Neural crest cell (in vitro differentiated cells): ENCODE measurements at places on chromosomes 2 and 18.

GRCh38 chr2:47277187-47277586, 122.1 kb upstream of the STPG4 start:
- DNase-seq = no peak

DNA sequence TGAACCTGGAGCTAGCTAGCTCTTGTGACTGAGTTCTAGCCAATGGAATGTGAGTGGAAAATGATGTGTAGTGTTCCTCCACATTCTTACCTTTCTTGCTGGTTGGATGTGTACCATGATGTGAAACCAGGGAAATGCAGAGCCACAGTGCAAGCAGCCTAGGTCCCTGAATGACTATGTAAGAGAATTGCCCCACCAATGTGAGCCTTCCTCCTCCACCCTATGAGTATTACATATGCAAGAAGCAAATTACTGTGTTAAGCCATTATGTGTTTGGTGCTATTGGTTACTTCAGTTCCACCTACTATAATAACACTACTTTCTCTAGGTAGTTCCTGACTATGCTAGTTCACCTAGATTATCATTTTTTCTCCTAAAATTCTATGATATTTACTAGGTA, 39.6 kb downstream of the LCLAT1 start:
- DNase-seq = no peak

- no peak for DNase-seq
Measured at GRCh38 chr2:130796290-130796689, 40.4 kb upstream of the ARHGEF4 start.

DNA sequence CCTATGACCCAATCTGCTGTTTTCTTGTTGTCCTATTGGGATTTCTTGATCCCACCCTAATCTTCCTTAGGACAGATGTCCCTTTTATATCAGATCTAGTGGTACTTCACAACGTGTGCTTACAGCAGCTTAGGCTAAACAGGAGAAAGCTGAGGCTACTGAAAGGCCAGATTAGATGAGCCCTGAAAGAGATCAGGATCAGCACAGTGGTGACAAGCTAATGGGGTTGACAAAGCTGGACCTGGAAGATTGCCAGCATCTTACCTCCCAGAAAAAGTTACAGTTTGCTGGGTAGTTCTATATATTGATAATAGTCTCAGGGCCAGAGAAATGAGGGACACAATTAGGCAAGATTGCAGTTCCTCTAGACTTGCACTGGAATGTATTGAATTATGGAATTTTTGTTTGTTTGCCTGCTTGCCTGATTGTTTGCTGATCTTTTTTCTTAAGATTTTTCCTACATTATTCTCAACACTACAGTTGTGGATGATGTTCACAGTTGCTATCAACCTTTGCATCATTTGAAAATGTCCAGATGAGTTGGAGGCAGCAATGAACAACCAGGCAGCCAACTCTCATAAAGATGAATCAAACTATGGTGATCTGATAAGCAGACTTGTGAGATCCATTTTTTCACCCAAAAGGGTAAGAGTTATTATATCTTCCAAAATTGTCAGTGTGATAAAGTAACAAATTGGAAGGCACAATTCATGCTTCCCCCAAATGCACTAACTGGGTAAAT, 49.1 kb upstream of the PIK3C3 start:
- no peak for DNase-seq

DNA sequence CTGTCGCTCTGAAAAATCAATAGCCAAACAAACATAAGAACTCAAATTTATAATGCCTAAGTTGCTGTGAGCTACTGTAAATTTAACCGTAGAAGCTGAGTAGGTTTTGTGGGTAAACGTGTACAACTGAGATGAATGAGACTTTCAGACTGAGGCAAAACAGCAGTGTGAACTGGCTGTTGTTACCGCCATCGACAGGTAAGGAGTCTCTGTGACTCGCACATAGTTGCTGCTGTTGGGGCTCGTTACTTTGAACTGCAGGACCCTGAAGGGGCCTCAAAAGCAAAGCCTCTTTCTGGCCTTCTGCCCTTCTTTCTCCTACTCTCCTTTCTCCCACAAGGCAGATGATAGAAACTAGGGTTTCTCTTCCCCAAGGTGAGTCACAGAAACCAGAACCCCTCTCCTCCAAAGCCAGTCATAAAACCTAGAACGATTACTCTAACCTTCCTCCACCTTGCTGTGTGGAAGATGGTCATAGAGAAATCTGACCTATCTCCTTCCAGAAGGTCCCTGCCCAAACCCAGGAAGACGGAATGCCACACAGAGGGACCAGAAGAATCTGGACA, 101.2 kb downstream of the DLGAP1 start:
- DNase-seq = no peak

DNA sequence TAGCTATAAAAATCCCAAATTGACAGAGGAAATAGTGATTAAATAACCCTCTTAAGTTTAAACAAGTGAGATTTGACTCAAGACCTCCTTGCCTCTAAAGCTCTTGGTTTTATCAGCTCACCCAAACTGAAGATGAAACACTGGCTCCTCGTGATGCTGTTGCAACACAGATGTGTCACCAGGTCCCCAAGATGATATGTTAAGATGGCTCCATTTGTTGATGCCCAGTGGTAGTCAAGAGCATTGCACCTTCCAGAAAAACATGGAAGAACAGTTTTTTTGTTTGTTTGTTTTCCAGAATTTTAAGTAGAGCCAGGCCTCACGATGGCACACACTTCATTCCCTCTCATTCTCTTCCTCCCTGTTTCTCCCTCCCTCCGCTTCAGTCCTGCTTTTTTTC, 399.8 kb downstream of the TXNL1 start:
- DNase-seq = no peak

DNA sequence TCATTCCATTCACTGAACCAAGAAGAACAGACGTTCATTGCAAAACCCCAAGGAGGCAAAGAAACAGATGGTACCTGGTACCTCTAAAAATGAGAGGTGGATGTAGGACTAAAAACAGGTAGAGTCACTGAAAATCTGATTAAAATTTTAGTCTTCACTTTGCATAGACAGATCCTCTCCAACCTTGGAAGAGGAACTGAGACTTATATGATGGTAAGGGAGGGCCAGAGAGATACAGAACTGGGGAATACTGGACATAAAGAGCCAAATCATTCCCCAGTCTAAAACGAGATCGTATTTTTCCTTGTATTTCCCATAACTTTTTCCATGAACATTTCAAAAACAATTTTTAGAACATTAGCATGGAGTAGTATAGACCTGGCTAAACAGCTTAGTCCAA, 59.7 kb upstream of the SPOPL start:
- DNase-seq = no peak

DNA sequence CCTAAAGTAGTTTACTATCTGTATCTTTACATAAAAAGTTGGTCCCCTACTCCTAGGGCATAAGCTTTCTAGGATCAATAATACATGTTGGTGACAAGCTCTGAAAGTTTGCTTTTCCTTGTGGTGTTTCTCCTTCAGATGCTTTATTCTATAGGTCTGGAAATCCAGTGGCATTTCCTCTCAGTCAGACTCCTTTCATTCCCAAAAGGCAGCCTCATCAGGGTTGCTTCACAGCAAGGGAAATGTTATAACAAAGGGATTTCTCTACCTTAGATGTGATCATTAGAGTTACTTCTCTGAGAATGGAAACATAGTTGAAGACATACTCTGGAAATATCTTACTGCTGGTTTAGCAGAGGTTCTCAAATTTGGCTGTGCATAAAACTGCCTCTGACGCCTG, 1072.4 kb upstream of the ZEB2 start:
- DNase-seq = no peak

DNA sequence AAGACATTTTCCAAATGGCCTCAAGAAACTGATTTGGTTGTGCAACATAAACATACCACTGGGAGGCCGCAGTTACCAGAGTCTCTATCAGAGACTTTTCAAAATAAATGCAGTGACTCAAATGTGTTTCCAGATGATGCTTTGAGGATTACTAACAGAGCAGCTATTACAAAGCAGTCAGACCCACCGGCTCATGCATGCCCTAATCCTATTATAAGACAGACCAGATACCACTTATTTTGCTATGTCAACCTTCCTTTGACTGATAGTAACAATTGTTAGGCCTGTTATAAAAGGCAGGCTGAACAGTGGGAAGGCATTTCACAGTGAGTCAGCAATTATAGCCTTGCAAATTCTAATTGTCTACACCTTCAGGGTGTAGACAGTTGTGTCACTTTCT, 217.7 kb downstream of the LRRTM1 start:
- DNase-seq = no peak

GRCh38 chr2:68098291-68098797, 35.5 kb upstream of the C1D start:
- no peak for DNase-seq

DNA sequence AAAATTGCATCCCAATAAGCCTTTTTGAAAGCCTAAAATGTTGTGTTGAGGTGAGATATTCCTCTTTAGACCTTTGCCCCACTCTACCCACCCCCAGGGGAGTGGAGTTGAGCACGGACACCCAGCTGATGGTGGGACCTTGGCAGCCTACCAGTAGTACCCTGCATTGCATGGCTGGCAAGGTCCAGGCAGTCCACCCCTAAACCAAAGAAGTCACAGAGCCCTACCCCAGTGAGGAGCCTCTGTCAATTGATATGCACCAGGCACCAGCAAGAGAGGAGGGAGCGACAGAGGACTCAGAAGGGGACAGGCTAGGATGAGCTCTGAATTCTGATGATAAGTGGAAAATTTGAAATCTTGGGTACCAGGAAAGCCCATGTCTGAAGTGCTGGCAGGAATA, 38.6 kb downstream of the MARCO start:
- no peak for DNase-seq

DNA sequence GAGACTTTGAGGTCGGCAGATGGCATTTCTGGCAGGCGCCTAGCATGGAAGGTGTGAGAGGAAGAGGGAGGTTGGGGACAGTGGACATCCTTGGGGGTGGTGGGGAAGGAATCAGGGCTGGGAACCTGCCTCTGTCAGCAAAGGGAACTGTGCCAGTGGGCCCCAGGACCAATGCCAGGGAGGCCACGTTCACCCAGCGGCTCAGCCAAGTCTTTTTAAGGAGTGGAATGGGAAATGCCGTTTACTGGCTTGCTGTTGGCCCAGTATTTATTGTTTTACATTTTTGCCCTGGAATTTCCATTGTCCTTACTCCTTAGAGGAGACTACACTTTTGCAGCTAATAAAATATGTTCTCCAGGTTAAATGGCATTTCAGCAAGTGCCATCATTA, 135.2 kb downstream of the MCFD2 start:
- DNase-seq = no peak

- no peak for DNase-seq
Measured at GRCh38 chr18:13756671-13757070, 30.2 kb downstream of the RNMT start.

- no peak for DNase-seq
Measured at GRCh38 chr2:220334210-220334609, 706.8 kb downstream of the SLC4A3 start.

- DNase-seq = no peak
Measured at GRCh38 chr2:236840215-236840614, 245.5 kb upstream of the COPS8 start.

GRCh38 chr2:3266925-3267867, 110.4 kb downstream of the EIPR1 start:
- DNase-seq = no peak

DNA sequence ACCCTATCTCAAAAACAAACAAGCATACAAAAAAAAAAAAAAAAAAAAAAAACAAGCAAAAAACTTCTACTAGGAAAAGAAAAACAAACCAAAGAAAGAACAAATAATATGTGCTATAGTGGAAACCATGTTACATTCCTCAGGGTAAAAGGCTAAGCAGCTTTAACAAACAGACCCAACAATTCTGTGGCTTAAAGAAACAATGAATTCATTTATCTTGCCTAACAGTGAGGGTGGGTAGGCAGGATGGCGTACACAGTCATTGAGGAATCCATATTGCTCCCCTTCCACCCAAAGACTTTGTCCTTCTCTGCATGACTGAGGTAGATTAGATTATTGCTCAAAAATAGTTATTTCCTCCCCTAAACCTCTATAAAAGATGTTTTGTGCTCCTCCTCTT, 63.1 kb upstream of the ITGA6 start:
- no peak for DNase-seq

- no peak for DNase-seq
Measured at GRCh38 chr2:82411071-82411470, 2048.0 kb downstream of the SUCLG1 start.

DNA sequence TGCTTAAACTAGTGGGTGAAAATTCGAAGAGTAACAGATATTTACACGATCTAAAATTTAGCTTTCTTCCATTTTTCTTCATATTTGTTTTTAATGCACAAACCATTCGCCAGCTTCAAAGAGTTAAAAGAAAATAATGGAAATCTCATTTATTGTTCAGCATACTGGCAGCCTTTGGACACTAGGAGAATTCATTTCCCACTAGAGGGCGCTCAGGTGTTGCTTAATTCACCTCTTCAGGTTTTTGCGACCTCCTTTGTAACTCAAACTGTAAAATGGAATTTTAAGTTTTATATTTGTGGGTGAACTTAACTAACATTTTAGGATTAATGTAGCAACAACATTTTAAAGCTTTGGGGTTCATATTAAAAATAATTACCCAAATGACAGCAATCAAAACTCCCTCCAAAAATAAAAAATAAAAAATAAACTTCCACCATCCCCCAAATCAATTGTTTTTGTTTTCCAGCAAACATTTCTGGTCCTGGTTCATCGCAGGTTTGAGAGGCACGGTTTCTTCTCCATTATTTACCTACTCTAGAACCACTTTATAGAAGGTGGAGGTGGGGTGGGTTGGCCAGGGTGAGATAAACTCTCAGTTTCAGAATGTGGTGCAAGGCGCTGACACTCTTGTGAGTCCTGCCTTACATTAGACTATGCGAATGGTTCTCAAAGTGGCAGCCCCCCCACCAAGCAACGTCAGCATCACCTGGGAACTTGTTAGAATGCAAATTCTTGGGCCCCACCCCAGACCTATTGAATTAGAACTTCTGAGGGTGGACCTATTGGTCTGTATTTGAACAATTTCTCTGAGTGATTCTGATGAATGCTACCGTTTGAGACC, 24.7 kb upstream of the PNPT1 start:
- peak; percentile 67 for DNase-seq

- no peak for DNase-seq
Measured at GRCh38 chr2:84846741-84847142, 34.1 kb downstream of the TRABD2A start.

GRCh38 chr2:119425119-119425405, 6.6 kb upstream of the TMEM37 start:
- no peak for DNase-seq

- DNase-seq = no peak
Measured at GRCh38 chr2:99597616-99598015, 107.8 kb upstream of the REV1 start.
